ENCODE measurements at places on chromosomes 11 and 22.

GRCh38 chr11:14306481-14306880 is 52.5 kb downstream of the RRAS2 start:
- DNase-seq = no peak

GRCh38 chr11:19059833-19060232 is 684 bp downstream of the MRGPRX2 start:
- DNase-seq = no peak

- no peak for DNase-seq
These were observed 69.4 kb upstream of the HORMAD2 start for GRCh38 chr22:30010789-30011405.

- no peak for DNase-seq
These were observed 17.6 kb upstream of the AMOTL1 start for GRCh38 chr11:94750319-94751217.

DNA sequence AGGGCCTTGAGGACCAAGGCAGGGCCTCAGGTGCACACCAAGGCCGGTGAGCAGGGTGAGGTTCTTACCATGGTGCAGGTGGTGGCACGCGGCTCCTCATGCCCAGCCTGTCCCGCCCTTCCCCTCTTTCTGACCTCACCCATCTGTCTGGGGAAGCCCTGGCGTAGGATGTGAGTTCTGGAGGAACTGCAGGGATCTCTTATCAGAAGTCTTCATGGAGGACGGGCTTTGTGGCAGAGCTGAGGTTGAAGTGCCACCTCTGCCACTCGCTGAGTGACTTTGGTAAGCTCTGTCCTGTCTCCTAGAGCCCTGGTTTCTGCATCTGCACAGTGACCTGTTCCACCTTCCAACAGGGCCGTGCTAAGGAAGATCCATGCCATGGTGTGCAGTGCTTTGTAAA is 49.1 kb downstream of the LRRC32 start:
- DNase-seq = no peak

GRCh38 chr11:64814712-64815187 is 4.4 kb upstream of the MEN1 start:
- DNase-seq = no peak

DNA sequence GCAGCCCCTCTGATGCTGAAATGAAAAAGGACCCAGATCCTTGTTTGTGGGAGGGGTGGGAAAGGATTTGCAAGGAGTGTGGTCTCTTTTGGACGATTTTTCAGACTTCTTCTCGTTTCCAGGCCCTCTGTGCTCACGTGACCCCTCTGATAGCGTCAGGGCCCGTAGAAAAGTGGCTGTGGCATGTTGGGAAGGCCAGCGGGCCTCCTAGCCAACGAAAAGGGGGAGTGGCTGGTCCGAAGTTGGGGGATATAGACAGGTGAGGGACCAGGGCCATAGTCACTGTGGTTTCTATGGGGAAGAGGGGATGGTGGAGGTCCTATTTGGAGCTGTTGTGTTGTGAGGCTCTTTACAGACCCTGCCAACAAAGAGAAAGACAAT is 6.6 kb downstream of the PARVB start:
- no peak for DNase-seq

- DNase-seq = no peak
These were observed 13.5 kb upstream of the LRP5 start for GRCh38 chr11:68298659-68299516.

DNA sequence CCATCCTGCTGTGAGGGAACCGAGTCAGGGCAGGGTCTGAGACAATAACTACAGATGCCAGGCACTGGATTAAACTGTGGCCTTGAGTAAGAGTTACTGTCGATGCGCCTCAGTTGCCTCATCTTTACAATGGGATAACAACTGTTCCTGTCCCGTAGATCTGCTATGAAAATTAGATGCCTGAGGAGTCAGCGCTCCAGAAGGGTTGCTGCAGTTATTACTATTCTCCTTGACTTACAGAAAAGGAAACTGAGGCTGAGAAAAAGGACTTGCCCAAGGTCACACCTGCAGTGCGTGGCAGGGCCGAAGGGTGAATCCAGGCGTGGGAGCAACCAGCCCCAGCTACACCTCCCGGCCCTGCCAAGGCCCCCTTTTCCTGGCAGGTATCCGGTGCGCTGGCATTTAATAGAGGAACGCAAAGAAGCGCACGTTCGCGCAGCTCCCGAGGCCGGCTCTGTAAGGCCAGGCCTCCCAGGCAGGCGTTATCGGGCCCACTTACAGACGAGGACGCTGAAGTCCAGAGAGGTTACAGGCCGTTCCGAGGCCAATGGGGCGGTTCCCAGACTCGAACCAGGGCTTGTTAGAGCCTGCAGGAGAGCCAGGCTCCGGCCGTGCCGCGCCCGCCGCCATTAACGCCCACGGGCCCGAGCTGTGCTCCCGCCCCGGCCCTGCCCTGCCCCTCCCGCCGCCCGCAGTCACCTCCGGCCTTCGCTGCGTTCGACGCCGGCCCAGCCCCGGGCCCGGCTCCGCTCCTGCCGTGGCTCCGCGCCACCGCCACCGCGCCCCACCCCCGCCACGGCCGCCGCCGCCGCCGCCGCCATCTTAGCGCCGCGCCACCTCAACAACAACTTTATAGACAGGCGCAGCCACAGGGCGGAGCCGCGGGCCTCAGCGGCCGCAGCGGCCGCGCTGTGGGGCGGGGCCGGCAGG is at the start of gene C11orf68:
Gene C11orf68, minus strand, starts transcription at position 852 of the 930 bp plus-strand sequence. Its CDS starts 31 bp downstream, at position 821.
- DNase-seq = no peak
